ENCODE measurements at places on chromosomes 1 and 21.
A peak's percentile ranks its signal among the peaks of the same experiment; 100 is the strongest.

DNA sequence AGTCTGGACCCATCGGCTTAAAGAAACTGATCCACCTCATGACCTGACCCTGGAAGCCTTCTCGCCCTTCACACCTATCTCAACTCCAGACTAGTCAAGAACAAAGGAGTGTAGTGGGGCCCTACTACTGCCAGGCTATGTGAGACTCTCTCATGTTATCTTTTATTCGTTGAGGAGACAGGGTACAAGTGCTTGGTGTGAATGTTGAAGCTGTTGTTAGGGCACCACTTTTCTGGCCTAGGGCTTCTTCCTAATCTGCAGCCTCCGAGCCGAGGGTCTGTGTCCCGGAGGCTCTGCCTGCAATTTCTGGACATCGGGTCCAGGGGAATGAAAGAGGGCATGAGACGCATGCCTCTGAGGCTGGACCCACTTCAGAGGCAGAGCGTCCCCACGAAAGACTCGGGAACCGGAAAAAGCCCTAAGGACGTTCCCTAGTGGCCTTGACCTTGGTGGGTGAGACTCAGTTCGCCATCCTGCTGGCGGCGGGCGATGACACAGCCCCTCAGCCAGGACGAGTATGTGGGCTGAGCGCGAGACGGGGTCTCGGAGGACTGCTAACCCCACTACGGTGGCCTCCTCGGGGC is 671 bp downstream of the DNAJC11 start:
- H3K4me3 ChIP-seq: peak overlapping the region; percentile 85
- H3K27me3 ChIP-seq: no peaks in the 10 kb centered on the region
- H3K27ac ChIP-seq: peak overlapping the region; percentile 76

- peaks cover 19% of the 10 kb centered on the region for H3K27me3 ChIP-seq
- H3K4me1 ChIP-seq: peaks cover 31% of the 10 kb centered on the region
- peak; percentile 22 for DNase-seq
- peak overlapping the region; percentile 8 for H3K4me3 ChIP-seq
- peak overlapping the region; percentile 65 for H3K27ac ChIP-seq
- no peaks in the 10 kb centered on the region for H3K36me3 ChIP-seq
Measured at GRCh38 chr1:195195423-195196057, 1412.7 kb downstream of the KCNT2 start.

DNA sequence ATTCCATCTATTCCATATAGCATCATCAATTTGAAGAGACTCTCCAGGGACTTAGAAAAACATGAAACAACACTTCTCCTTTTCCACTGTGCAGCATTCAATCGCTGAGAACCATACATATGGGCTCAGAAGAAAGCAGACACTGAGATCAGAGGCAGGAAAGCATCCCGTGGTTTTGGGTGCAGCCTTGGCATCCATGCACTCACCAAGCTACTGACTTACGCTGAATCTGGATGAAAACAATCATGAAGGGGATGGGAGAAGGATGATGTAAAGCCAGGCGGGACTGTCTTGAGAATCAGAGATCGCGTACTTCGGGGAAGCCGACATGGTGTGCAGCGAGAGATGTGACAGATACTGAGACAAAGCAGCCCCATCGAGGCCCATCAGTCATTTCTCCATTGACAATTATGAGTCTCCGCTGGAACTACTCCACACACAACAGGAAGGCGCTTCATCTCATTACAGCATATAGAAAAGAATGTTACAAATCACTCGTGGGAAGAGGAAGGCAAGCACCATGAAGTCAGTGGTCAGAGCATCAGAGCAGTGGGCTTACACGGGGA is 2.3 kb upstream of the TIAM1 start:
- no peak overlapping the region for H3K27ac ChIP-seq
- peaks cover 44% of the 10 kb centered on the region for H3K4me1 ChIP-seq
- no peak for DNase-seq
- no peak overlapping the region for H3K4me3 ChIP-seq

- peaks cover 6% of the 10 kb centered on the region for H3K27me3 ChIP-seq
- no peak for DNase-seq
- H3K27ac ChIP-seq: no peak overlapping the region
- no peak overlapping the region for H3K4me3 ChIP-seq
- H3K4me1 ChIP-seq: no peaks in the 10 kb centered on the region
Measured at GRCh38 chr1:213391445-213391844, 340.4 kb downstream of the RPS6KC1 start.

DNA sequence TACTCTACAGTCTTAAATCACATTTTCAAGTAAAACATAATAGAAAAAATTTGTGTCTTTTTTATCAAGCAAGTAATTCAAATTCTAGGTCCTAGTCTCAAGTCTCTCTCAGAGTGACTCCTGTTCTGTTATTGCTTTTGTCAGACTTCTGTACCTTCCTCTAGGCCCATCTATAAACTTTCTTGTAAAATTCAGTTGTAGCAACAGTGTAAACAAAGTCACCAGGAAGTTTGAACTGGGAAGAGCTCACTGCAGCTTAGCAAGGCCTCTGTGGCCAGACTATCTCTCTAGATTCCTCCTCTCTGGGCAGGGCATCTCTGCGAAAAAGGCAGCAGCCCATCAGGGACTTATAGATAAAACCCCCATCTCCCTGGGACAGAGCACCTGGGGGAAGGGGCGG is 13.5 kb upstream of the ZNF678 start:
- DNase-seq: no peak
- no peak overlapping the region for H3K27ac ChIP-seq
- peaks cover 5% of the 10 kb centered on the region for H3K36me3 ChIP-seq
- H3K4me3 ChIP-seq: no peak overlapping the region
- peaks cover 5% of the 10 kb centered on the region for H3K27me3 ChIP-seq

DNA sequence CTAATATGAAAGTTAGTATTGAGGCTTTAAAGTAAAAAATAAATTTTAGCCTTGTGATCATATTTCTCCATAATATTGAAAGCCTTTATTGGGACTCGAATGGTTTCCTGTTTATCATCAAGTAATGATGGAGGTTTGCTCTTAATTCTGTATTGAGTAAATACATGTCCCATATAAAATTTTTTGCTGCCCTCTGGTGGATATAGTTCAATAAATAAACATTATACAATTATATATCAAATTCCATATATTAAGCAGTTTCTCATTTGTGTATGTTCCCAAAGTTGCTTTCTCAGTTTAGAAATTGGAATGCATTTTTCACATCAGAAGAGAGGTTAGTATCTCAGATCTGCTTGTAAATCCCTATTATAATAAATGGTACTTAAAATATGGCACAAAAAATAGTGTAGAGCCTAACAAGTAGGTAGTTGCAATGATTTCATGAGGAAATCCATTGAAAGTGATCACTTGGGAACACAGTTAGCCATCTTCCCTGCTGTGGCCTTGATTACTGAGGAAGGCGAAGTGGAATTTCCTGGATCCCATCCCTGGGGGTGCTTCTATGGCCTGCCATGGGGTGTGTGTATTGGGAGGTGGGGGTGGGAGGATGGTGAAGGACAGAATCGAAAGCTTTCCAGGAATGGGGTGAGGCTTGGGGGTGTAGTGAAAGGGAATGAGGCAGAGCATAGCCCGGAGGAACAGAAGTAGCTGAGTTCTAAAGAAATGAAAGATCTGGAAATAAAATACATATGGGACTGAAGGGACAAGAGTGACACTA is 84.1 kb upstream of the C21orf91 start:
- peaks cover 10% of the 10 kb centered on the region for H3K4me1 ChIP-seq
- no peak overlapping the region for H3K4me3 ChIP-seq
- H3K27me3 ChIP-seq: no peaks in the 10 kb centered on the region
- no peak overlapping the region for H3K27ac ChIP-seq
- no peak for DNase-seq

- H3K27ac ChIP-seq: no peak overlapping the region
- H3K4me3 ChIP-seq: no peak overlapping the region
- H3K27me3 ChIP-seq: peaks cover 49% of the 10 kb centered on the region
- no peak for DNase-seq
- H3K36me3 ChIP-seq: no peaks in the 10 kb centered on the region
- peaks cover 14% of the 10 kb centered on the region for H3K4me1 ChIP-seq
Measured at GRCh38 chr1:161501234-161501633, 4.0 kb upstream of the FCGR2A start.

DNA sequence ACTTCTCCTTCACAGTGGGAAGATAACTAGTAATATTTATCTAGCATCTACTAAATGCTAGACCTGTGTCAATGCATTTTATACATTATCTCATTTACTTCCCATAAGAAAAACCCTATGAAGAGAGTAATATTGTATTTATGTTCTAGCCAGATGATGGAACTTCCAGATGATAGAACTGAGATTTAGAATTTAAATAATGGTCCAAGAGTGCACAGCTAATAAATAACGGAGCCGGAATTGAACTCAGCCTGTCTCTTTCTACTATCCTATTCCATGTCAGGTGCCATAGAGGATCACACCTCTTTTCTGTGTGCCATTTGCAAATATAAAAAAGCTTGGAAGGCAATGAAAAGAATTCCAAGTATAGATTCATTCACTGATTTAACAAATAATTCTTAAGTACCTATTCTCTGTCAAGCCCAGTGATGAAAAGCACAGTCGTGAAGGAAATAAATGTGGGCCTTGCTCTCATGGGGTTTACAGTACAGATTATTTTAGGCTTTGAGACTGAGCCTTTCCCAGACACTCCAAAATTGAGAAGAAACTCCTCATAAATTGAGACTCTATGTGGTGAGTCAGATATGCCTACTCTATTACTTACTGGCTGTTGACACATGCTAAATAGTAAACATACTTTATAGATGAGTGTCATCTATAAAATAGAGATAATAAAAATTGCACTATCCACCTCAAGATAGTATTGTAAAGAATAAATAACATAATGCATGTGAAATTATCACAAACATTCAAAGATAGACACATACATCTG is 378.0 kb upstream of the PRMT6 start:
- no peak overlapping the region for H3K4me3 ChIP-seq
- H3K4me1 ChIP-seq: no peaks in the 10 kb centered on the region
- no peaks in the 10 kb centered on the region for H3K27me3 ChIP-seq
- no peak for DNase-seq

- no peaks in the 10 kb centered on the region for H3K27me3 ChIP-seq
- no peak for DNase-seq
- no peaks in the 10 kb centered on the region for H3K36me3 ChIP-seq
- H3K4me3 ChIP-seq: no peak overlapping the region
- H3K4me1 ChIP-seq: no peaks in the 10 kb centered on the region
Measured at GRCh38 chr1:246106342-246106763, 400.7 kb downstream of the SMYD3 start.

DNA sequence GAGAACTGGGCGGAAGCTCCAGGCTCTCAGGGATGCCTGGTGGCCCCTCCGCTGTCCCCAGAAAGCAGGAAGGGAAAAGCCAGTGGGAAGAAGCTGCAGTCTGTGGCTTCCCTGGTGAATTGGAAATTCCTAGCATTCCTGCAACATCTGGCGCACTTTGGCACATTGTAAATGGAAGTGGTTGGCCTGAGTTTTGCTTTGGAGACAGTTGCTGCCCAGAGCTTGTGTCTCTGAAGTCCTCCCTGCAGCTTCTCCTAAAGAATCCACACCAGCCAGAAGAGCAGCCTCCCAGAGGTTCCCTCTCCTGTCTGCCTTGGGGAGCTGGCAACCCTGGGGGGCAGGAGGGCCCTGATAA is 48.2 kb downstream of the ARHGEF10L start:
- no peak overlapping the region for H3K4me3 ChIP-seq
- no peak overlapping the region for H3K27ac ChIP-seq
- H3K27me3 ChIP-seq: no peaks in the 10 kb centered on the region
- DNase-seq: no peak
- no peaks in the 10 kb centered on the region for H3K36me3 ChIP-seq

GRCh38 chr1:200875416-200875815 is 2.6 kb downstream of the GPR25 start:
- H3K4me1 ChIP-seq: peaks cover 38% of the 10 kb centered on the region
- H3K27ac ChIP-seq: no peak overlapping the region
- no peak for DNase-seq

- H3K27me3 ChIP-seq: no peaks in the 10 kb centered on the region
- H3K4me3 ChIP-seq: no peak overlapping the region
- H3K27ac ChIP-seq: no peak overlapping the region
- H3K36me3 ChIP-seq: no peaks in the 10 kb centered on the region
Measured at GRCh38 chr21:16088056-16088455, 358.3 kb downstream of the USP25 start.

DNA sequence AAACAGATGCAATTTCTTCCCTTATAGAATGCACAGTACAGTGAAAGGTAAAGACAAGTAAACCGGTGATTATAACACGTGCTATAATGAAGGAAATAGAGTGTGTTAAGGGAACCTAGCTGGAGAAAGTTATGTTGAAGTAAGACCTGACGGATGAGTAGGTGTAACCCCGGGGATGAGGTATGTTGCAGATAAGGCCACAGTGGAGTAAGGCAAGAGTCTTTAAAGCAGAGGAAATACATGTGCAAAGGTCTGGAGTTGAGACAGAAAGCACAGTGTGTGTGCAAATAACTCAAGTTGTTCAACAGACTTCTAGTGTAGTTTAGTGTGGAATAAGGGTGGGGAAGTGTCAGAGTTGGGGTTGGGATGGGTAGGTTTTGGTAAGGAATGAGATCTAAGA is 2.9 kb downstream of the DBT start:
- DNase-seq: no peak
- no peak overlapping the region for H3K4me3 ChIP-seq
- peaks cover 12% of the 10 kb centered on the region for H3K36me3 ChIP-seq
- peaks cover 19% of the 10 kb centered on the region for H3K4me1 ChIP-seq
- no peak overlapping the region for H3K27ac ChIP-seq

DNA sequence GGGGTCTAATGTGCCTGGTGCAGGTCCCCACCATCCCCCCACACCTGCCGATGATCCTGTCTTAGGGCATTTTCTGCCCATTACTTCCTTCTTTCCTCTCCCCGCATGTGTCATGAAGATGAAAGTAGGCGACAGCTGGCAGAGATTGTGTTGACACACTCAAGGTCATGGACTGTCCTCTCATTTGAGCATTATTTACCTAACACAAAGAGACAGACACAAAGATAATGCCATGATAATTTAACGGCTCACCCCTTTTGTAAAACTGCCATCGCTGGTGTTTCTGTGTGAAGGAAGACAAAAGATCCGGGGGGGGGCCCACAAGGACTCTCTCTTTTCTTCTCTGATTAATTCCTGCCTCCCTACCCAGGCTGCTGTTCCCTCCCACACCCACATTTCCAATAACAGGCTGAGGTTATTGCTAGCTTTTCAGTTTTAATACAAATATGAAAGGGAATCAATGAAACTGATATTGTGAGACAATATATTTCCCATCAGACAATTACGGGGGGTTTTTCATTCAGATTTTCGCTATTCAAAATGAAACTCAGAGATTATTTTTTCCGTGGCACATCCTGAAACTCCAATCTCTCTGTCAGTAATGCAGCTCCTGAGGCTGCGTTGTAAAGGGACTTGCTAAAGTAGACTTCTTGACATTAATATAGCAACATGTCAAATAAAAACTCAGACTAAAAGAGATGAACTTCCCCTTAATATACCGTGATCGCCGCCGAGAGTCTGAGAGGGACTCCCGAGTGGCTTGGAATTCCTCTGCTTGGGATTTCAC is 561.1 kb downstream of the NPHP4 start:
- H3K27me3 ChIP-seq: peaks cover 13% of the 10 kb centered on the region
- no peak overlapping the region for H3K27ac ChIP-seq
- no peak overlapping the region for H3K4me3 ChIP-seq
- no peaks in the 10 kb centered on the region for H3K36me3 ChIP-seq
- no peaks in the 10 kb centered on the region for H3K4me1 ChIP-seq
- no peak for DNase-seq
